Fibroblast of lung (primary cell): ENCODE measurements at places on chromosomes 5 and 9. TPM values are rescaled to one million over a fixed set of nuclear protein-coding genes. Genes with fewer than 3 reads are reported as not detected.

Gene HDHD3
- total RNA-seq = 11.0 and 14.2 TPM in 2 replicates

Gene BHMT2
- total RNA-seq = 10.3 and 20.3 TPM in 2 replicates

Gene SMIM33
- total RNA-seq = not detected in 2 replicates

Gene SPRY4
- total RNA-seq = 4.5 and 4.9 TPM in 2 replicates

Gene ARID3C
- total RNA-seq = under 0.01 and 0.17 TPM in 2 replicates

Gene CDH9
- not detected in 2 replicates for total RNA-seq

Gene CETN3
- total RNA-seq = 11.6 and 14.9 TPM in 2 replicates

Gene WDR31
- total RNA-seq = 3.1 and 4.0 TPM in 2 replicates

Gene PDE6A
- total RNA-seq = under 0.01 TPM in 2 replicates

Gene NRARP
- total RNA-seq = under 0.01 TPM in 1 of 2 replicates, not detected in the other

Gene PCDHGA8
- total RNA-seq = 2.6 and 4.6 TPM in 2 replicates

Gene CBY3
- not detected in 2 replicates for total RNA-seq

Gene GABRG2
- total RNA-seq = under 0.01 TPM in 1 of 2 replicates, not detected in the other

Gene IFNA13
- not detected in 2 replicates for total RNA-seq

Gene COL5A1
- 63.7 and 72.8 TPM in 2 replicates for total RNA-seq

Gene ARHGEF37
- total RNA-seq = 3.1 and 5.3 TPM in 2 replicates

Gene SOWAHA
- 0.17 and 0.26 TPM in 2 replicates for total RNA-seq

Gene MGAT1
- total RNA-seq = 55.2 and 72.5 TPM in 2 replicates

Gene CCL27
- total RNA-seq = 0.26 TPM in 1 of 2 replicates, not detected in the other

Gene PDGFRB
- 151 and 231 TPM in 2 replicates for total RNA-seq

Gene GRM6
- total RNA-seq = not detected in 2 replicates

Gene CTSV
- under 0.01 and 0.66 TPM in 2 replicates for total RNA-seq

Gene DMXL1
- 45.5 and 59.5 TPM in 2 replicates for total RNA-seq

Gene PTPRD
- total RNA-seq = 3.3 and 4.8 TPM in 2 replicates

Gene NSMF
- total RNA-seq = 10.8 and 13.4 TPM in 2 replicates

Gene SLC6A3
- total RNA-seq = not detected in 2 replicates

Gene SHB
- 12.6 and 13.9 TPM in 2 replicates for total RNA-seq

Gene CAMLG
- 60.1 and 69.1 TPM in 2 replicates for total RNA-seq

Gene WASHC1
- 7.7 and 14.9 TPM in 2 replicates for total RNA-seq

Gene TMEFF1
- total RNA-seq = 1.8 and 2.5 TPM in 2 replicates

Gene TAS2R1
- total RNA-seq = not detected in 2 replicates

Gene PCDHB15
- total RNA-seq = 0.77 and 1.8 TPM in 2 replicates

Gene KLF9
- total RNA-seq = 27.6 and 29.5 TPM in 2 replicates

Gene CDH18
- 0.33 TPM in 1 of 2 replicates, not detected in the other for total RNA-seq

Gene SV2C
- total RNA-seq = not detected in 2 replicates

Gene SH3TC2
- 0.26 and 0.83 TPM in 2 replicates for total RNA-seq

Gene SLC12A7
- total RNA-seq = 20.5 and 23.9 TPM in 2 replicates

Gene SELENOP
- total RNA-seq = 677 and 809 TPM in 2 replicates
